Fibroblast of skin of left biceps (primary cell): ENCODE measurements at places on chromosomes 16 and 17.

DNA sequence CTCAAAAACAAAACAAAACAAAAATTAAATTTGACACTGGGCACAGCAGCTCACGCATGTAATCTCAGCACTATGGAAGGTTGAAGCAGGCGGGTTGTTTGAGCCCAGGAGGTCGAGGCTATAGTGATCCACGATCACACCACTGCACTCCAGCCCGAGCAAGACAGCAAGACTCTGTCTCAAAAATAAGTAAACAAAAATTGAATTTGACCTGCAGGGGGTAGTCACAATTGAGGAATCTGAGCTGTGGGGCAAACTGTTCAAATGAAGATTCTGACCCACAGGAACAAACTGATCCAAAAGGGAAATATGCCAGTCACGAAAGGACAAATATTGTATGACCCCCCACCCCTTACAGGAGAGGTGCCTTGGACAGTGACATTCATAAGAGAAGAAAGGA, 29.8 kb downstream of the ANKRD11 start:
- no peak for DNase-seq

GRCh38 chr16:56257666-56258342, 66.5 kb downstream of the GNAO1 start:
- DNase-seq, result no peak

DNA sequence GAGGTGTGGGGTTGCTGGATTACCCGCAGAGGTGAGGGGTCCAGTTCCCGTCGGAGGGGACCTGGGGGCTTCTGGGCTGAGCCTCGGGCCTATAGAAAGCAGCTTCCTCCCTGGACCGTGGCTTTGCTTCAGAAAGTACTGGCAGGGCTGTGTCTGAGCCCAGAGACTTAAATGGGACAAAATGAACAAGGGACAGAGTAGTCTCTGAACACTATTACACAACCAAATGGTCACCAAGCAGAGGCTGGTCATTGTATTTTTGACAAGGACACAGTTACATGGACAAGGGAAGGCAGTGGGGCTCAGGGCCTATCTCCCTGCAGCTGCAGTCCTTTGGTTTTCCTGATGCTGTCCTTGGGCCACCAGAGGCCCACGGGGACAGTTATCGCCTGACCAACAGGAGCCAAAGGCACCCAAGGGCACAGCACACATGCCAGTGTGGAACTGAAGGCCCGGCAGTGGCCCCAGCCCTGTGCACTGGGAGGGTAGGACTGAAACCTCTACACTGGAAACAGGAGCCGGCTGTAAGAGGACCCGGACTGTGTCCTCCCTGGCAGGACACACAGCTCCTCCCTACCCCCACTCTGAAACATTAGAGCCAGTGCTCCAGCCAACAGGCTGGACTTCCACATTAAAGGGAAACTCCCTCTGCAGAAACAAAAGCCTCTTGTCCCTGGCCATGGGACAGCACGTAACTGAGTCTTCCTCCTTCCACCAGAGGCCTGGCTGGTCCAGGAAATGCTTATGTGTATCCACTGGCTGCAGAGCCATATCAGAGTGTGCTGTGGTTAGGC, 26.0 kb upstream of the ERN1 start:
- DNase-seq, result no peak

- DNase-seq, result no peak
Observed at GRCh38 chr17:73313526-73314127, 1.8 kb upstream of the CDC42EP4 start.

- no peak for DNase-seq
Observed at GRCh38 chr16:28146536-28146935, 65.2 kb downstream of the XPO6 start.

GRCh38 chr16:8286348-8286747, 304.0 kb downstream of the TMEM114 start:
- no peak for DNase-seq

GRCh38 chr17:39361064-39361463, 40.4 kb downstream of the FBXL20 start:
- no peak for DNase-seq

GRCh38 chr17:50689251-50689650, 18.5 kb downstream of the ANKRD40 start:
- no peak for DNase-seq

GRCh38 chr17:61489719-61490490, 37.7 kb downstream of the TBX4 start:
- DNase-seq, result no peak
